ENCODE measurements at places on chromosomes 2 and 18.

- DNase-seq, result no peak
Measured at GRCh38 chr18:8424917-8425725, 184.1 kb upstream of the RAB12 start.

DNA sequence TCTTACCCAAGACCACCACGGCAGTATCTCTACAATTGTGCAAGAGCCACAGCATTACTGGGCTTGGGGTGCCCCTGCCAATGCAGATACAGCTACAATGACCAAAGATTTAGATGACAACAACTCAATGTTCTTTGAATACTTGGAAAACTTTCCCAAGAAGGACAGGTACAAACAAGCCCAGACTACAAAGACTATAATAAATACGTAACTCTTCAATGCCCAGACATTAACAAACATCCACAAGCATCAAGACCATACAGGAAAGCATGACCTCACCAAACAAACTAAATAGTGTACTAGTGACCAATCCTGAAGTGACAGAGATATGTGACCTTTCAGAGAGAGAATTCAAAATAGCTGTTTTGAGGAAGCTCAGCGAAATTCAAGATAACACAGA lies 62.8 kb downstream of the ICA1L start:
- no peak for DNase-seq

GRCh38 chr2:158142568-158143332 lies 41.1 kb downstream of the UPP2 start:
- no peak for DNase-seq

DNA sequence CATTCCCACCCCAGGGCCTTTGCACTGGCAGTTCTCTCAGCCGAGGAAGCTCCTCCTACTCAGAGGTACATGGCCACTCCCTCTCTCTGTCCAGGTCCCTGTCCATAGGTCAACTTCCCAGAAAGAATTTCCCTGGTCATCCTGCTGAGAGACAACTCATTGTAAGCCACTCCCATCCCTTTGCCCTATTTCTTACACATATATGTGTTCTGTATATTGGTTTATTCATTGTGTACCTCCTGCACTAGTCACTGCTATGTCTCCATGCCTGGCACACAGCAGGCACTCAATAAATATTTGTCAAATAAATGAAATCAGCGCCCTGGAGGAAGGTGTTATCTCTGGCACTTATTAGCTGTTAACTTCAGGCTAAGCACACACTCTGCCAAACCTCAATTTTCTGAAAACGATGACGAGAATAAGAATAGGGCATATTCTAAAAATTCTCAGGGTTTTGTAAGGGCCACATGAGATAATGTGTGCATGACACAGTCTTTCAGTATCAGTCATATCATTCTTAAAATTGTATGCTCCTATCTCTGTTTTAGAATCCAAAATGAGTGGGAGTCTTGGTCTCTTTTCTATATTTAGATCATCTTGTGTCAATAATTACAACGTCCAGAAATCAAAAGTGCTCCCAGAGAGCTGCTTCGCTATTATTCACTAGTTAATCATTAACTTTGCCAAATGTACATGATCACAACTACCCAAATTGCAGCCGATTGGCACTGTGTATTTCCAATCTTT lies 198.0 kb downstream of the ALK start:
- no peak for DNase-seq

DNA sequence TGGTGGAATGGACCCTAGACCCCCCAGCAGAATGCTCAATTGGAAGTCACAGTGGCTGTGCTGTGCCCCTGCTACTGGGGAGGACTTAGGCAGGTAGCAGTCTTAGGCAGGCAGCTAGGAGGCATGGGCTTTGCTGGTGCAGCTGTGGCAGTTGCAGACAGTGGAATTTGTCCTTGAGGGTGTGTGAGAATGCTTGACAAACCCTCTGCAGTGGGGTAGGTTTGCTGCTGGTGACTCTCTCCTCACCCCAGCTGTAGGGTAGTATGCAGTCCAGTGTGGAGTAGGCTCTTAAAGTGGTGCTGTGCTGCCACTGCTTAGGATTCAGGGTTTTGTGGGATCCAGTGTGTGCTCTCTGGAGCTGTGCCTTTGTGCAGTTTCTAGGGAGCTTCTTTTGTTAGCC lies 61.3 kb downstream of the NUP35 start:
- DNase-seq, result no peak

DNA sequence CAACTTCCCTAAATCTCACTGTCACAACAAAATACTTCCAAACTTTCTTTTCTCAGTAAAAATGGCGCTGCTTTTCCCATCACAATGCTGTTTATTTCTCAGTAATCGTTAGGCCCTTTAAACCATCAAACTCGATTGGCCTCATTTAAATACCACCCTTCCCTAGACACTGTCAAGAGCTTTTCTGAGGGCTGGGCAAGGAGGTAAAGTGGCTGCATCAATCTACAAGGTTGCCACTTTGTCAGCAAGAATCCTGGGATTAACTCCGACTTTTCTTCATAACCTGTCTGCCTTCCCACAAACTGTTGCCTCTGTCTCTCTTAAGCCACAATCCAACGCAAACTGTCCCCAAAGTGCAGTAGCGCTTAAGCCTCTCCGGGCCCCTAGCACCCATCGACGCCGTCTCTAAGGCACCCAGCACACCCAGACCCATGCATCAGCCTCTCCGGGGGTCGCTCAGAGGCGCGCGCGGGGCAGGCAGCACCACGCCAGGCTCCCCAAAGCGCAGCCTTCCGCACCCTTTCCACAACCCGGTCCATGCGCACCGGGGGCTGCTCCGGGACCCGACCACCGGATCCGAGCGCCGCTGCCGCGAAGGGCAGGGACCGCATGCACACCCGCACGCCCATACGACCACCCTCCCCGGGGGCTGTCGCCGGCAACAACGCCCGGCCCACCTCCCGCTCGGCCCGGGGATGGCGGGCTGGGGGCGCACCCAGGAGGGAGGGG lies 683 bp downstream of the MBOAT2 start:
- DNase-seq, result peak; percentile 63

DNA sequence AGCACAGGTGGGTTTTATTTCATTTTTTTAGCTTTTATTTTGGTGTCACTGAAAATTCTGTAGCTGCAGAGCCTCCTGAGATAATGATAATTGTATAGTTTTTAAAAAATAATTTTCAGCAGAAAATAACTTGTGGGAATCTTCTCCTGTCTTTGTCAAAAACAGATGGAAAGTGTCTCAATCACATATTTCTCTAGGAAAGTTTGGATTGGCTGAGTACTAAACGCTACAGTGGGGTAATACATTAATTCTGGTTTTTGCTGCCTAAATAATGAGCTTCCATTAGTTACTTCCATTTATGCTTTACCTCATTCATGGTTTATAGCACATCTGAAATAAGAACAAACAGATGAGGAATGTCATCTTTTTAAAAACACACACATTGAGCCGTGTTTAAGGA lies 2.2 kb downstream of the TWIST2 start:
- DNase-seq, result no peak

- no peak for DNase-seq
Measured at GRCh38 chr18:31303771-31304170, 14.2 kb upstream of the DSG1 start.

DNA sequence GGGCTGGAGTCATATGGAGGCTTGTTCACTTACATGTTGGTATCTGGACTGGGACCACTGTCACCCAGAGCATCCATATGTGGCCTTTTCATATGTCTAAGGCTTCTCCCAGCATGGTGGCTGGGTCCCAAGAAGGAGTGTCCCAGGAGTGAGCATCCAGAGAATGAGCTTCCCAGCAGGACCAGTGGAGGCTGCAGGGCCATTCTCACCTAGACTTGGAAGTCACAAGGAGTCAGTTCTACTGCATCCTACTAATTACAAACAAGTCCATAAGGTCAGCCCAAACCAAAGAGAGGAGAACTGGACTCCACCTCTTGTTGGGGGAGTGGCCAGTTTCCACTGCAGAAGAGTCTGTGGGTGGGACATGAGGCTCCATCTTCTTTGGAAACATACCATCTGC lies 5.1 kb upstream of the TEX51 start:
- no peak for DNase-seq

- no peak for DNase-seq
Measured at GRCh38 chr2:62178741-62179271, 17.1 kb upstream of the B3GNT2 start.

GRCh38 chr2:39432701-39433100 lies 4.4 kb downstream of the MAP4K3 start:
- no peak for DNase-seq

DNA sequence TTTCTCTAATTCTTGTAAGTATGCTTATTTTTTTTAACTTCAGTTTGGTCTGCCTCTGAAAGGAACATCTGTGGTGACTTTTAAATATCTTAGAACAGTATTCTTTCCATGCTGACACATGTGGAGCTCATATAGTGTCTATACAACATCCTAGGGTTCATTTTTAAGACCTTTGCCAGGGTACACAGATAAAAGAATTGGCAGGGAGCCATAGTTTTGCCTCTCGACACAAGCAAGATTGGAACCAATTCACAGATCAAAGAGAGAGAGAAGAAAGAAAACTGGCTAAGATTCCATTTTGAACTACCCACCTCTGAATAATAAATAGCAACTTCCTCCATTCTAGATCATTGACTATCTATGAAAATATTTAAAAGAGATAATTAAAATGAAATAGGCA lies 142.7 kb upstream of the ST6GAL2 start:
- no peak for DNase-seq
